Activated CD4-positive, alpha-beta T cell treated with anti-CD3 and anti-CD28 coated beads, Interleukin-2, amount 10 ng/mL, durations not matched to agents 7 days and 5 days (primary cell): ENCODE measurements at places on chromosomes 3 and 15. TPM values are rescaled to one million over a fixed set of nuclear protein-coding genes. Genes with fewer than 3 reads are reported as not detected.

The TIGIT gene
- 7.0 TPM for total RNA-seq

The LRRC57 gene
- 20.3 TPM for total RNA-seq

The BNC1 gene
- total RNA-seq: not detected

The KBTBD13 gene
- not detected for total RNA-seq

The SOX14 gene
- not detected for total RNA-seq

The ZNF385D gene
- not detected for total RNA-seq

The TTBK2 gene
- 12.3 TPM for total RNA-seq

The PYGO1 gene
- not detected for total RNA-seq

The MUC20 gene
- 1.2 TPM for total RNA-seq

The GOLGA6D gene
- total RNA-seq: not detected

The LDHAL6B gene
- total RNA-seq: not detected

GRCh38 chr3:112958811-112959560 lies 15.9 kb downstream of the CD200R1 start:
- DNase-seq: no peak

DNA sequence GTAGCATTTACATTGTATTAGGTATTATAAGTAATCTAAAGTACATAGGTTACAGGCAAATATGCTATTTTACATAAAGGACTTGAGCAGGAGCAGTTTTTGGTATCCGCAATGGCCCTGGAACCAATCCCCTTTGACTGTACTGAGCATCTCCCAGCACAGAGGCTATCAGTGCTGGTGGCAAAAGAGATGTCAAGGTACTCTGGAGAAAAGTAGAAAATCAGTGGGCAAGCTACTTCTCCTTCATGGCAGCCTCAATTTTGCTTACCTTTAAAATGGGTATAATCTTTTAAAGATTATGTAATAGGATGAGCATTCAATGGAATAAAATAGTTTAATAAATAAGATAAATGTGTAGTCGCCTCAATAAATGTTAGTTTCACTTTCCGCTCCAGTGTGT lies 56.7 kb upstream of the LMCD1 start:
- no peak for DNase-seq

DNA sequence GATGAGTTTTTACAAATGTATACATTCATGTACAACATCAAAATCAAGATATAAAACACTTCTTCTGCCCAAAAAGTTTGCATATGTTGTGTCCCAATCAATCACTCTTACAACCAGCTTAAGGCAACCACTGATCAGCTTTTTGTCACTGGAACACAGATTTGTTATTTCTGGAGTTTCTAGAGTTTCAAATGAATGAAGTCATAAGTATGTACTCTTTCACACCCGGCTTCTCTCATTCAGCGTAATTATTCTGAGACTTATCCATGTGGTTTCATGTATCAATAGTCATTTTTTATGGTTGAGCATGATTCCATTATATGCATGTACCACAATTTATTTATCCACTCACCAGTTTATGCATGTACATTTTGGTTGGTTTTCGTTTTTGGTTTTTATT lies 53.0 kb upstream of the CORO2B start:
- DNase-seq: no peak

DNA sequence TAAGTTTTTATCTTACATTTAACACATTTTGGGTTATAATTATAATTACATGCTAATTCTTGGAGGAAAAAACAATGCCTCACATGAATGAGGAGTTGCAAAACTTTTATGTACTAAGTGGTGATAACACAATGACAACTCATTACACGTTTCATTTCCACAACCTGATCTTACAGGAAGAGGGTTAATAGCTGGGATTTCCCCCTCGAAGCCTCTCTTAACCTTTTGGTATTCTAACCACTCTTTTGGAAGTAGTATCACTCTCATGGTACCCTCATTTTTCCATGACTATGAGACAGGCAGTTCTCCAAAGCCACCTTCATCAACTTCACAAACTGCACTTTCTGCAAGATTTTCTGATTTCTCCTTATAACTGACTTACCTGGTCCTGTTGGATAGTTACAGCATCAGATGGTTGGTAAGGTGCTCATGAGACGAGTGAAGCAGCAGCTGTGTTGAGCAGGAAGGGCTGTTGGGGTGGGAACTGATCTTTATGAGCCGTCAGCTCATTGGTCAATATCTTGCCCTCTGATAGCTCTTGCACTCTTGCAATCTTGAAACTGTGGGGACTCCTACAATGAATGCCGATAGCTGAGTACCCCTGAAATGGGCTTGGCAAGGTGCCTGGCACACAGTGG lies 41.6 kb downstream of the ACAN start:
- no peak for DNase-seq

GRCh38 chr15:38226608-38227266 lies 25.9 kb upstream of the SPRED1 start:
- no peak for DNase-seq

DNA sequence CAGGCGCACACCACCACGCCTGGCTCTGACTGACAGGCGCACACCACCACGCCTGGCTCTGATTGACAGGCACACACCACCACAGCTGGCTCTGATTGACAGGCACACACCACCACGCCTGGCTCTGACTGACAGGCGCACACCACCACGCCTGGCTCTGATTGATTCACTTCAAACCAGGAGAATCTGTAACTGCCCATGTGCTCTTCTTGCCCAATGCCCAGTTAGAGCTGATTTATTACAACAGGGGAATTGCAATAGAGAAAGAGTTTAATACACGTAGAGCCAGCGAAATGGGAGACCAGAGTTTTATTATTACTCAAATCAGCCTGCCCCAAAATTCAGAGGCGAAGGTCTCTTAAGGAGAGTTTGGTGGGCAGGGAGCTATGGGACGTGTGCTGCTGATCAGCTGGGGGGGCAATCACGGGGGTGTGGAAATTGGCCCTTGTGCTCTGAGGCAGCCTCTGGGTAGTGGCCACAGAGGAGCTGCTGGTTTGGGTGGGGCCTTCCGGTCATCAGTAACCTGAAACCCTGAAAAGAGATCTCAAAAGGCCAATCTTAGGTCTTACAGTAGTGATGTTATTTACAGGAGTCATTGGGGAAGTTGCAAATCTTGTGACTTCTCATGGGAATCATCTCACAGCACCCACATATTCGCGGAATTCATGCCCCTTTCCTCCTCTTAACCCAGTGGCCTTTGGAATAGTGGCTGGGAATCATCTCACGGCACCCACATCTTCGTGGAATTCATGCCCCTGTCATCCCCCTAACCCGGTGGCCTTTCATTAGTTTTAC lies 63.8 kb upstream of the TFRC start:
- DNase-seq: no peak

GRCh38 chr15:41727143-41727542 lies 47.1 kb upstream of the MAPKBP1 start:
- no peak for DNase-seq

DNA sequence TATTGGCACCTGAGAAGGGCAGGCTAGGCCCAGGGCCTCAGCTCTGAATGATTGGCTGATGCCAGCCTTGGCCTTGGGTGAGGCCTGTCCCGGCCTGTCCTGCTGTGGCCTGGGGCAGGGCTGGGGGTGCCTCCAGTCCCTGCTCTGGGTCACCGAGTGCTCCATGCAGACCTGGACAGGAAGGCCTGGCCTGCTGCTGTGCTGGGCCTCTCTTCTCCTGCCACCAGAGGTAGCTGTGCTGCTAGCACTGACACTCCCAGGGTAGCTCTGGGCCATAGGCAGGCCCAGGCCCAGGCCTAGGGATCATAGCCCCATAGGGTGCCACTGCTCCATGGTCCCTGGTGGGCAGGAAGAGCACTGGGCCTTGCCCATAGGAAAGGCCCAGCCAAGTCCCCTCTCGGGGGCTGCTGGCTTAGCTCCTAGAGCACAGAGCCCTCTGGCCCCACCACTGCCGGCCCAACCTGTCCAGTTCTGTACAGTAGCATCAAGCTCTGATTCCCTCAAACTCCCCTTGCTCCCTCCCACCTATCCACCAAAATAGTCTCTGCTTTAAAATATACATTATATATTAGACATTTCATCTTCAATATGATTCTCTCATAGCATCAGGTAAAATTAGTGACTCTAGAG lies 18.2 kb downstream of the ABTB1 start:
- no peak for DNase-seq

- no peak for DNase-seq
These were observed 33.9 kb downstream of the RPN1 start for GRCh38 chr3:128616516-128617269.

- no peak for DNase-seq
These were observed 12.6 kb downstream of the FAM107A start for GRCh38 chr3:58564456-58565160.

GRCh38 chr15:42270996-42271395 lies 2.0 kb upstream of the GANC start:
- DNase-seq: no peak

DNA sequence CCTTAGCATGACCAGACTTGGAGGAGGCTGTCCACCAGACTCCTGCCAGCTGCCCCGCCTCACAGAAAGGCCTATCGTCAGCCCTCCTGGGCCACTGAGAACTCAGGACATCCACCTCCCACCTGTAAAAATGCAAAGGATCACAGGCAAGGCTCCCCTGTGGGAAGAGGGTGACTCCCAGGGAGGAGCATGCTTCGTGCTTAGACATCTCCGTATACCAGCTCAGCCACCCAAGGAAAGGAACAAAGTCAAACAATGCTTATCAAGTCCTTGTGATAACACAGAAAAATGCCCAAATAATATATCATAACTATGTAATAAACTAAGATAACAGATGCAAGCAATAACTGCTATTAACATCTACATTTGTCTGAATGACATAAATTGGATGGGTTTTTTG lies 4.2 kb downstream of the RMDN3 start:
- no peak for DNase-seq

DNA sequence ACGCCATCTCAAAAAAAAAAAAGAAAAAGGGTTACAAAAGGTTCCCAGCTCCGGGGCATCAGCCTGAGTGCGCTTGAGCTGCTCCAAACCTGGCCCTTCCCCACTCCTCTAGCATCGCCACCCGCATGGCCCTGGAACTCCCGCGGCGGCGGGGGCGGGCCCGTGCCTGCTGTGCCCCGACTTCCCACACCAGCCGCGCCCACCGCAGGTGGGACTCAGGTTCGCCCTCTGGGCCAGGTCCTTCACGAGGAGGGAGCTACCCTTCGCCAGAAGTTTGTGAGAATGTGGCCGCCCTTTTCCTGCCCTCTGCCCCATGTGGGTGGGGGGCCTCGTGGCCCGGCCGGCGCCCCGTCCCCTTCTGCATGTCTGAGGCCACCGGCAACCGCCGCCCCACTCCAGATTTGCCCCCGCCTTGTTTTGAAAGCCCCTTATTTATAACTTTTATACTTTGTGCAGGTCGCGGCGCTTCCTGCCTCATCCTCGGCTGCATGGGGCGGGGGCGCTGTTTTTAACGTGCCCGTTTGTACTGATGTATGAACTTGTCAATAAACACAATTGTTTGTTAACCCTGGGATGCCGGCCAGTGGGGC lies 507 bp upstream of the JMJD7 start:
- DNase-seq: no peak

GRCh38 chr3:116051586-116051985 lies 393.7 kb downstream of the LSAMP start:
- DNase-seq: no peak

DNA sequence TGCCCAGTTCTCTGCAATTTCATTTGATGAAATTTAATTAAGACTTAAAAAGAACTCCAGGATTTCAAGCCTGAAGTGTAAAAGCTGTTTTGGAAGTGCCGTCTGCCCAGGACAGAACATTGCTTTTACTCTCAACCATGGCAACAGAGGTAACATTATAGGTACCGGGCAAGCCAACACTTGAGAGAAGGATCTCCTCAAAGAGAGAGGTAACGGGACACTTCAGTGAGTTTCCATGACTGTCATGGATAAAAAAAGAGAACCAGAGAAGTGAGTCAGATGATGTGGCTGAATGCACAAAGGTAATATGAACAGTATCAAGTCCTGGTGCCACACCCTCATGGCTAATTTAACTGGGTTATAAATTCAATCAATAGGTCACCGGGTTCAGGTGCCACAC lies 130.2 kb upstream of the LMOD3 start:
- DNase-seq: no peak

GRCh38 chr3:186452517-186452916 lies 90.5 kb upstream of the DGKG start:
- no peak for DNase-seq

DNA sequence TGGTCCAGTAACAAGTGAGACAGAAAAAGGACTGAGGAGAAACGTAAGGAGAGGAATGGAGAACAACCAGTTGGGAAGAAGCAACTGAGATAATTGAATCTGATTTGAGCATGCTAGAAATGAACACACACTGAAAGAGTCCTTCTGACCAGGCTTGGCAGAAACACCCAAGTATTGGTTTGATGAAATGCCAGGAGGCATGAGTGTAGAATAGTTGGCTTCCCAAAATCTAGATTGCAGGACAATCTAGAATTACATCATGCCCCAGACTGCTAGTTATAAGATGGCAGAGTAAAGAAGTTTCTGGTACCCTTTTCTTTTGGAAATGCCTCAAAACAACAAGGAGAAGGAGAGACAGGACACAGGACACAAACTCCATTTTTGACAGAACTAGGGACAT lies 189.7 kb upstream of the STT3B start:
- no peak for DNase-seq

DNA sequence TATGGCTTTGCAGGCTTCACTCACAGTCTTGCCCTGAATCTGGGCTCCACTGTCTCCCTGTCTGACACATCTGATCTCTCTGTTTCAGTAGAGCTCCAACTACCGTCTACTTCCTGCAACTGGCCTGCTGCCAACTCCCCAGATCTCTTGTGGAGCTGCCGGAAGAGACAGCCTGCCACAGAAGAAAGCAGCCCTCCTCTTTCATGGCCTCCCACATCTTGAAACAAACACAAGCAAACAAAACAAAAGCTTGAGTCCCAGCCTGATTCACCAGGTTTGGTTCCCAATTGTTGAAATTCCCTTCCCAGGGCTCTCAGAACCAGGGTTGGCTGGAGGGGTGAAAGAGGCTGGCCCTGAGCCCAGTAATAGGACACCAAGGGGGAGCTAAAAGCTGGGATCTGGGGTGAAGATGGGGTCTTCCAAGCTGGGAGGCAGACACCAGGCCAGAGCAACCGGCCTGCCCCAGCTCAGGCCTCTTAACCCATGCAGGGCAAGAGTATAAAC lies 55.3 kb upstream of the CA12 start:
- DNase-seq: peak; percentile 90

DNA sequence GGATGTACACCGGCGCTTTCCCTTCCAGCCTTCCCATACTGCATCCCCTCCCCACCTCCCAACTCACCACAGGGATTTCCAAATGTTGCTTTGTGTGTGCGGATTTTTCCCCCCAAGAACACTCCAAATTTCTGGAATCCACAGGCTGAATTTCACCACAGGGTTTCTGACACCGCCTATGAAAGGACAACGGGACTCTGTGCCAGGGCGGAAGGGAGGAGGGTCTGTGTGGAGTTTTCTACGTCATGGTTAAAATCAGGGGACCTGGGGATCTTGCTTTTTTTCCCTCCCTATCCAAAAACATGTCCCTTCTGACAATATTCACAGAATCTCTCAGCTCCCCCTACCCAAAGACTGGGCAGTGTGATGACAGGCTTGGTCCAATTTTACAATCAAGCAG lies 14.6 kb downstream of the CYP19A1 start:
- DNase-seq: no peak

- DNase-seq: no peak
These were observed 28.3 kb downstream of the CYP19A1 start for GRCh38 chr15:51310064-51310463.

GRCh38 chr3:58749948-58750347 lies 83.4 kb upstream of the FAM3D start:
- no peak for DNase-seq
